ENCODE measurements at places on chromosomes 12 and 14.

GRCh38 chr12:92158796-92159439, 13.3 kb upstream of the BTG1 start:
- peak; percentile 79 for DNase-seq

DNA sequence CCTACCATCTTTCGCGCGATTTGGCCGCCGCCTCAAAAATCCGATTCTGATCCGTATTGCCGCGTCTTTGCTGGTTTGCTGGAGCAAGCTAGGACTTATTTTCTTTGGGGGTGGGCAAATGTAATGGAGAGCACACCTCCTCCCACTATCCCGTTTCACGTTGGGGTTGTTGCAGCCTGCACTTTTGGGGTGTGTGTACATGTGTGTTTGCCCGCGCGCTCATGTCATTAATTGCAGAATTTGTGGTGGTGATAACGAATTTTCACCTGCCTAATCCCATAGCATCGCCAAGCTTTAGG, 657 bp downstream of the METAP2 start:
- no peak for DNase-seq

DNA sequence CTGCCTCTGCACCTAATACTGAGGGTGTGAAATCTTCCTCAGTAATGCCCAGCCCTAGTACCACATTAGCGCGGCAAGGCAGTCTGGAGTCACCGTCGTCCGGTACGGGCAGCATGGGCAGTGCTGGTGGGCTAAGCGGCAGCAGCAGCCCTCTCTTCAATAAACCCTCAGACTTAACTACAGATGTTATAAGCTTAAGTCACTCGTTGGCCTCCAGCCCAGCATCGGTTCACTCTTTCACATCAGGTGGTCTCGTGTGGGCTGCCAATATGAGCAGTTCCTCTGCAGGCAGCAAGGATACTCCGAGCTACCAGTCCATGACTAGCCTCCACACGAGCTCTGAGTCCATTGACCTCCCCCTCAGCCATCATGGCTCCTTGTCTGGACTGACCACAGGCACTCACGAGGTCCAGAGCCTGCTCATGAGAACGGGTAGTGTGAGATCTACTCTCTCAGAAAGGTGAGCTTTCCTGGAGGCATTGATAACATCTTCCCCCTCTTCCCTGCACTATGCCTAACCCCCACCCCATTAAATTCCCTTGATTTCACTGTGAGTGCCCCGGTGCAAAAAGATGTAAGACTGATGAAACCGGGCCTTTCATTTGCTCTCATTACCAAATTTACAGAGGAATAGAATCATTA, 291.4 kb downstream of the NAV3 start:
- DNase-seq, result no peak

GRCh38 chr12:110555577-110556406, 27.3 kb downstream of the PPTC7 start:
- DNase-seq, result peak; percentile 72

DNA sequence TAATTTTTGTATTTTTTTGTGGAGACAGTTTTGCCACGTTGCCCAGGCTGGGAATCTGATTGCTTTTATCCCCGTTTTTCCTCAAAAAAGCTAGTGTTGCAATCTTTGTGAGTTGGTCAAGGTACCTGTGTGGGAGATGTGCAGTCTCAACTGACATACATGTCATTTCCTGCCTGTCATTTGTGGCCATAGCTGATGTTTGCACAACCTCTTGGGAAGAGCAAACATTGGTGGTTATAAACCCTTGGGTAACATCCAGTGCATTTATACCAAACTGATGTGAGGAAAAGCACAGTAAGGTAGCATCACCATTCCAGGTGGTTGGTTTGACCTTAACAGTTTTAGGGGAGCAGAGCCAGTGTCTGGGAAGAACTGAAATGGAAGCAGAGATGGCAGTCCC, 54.7 kb downstream of the ATG14 start:
- DNase-seq, result no peak
